Right renal cortex interstitium (tissue), 3 donors: ENCODE measurements at places on chromosomes 7 and 10. TPM values are rescaled to one million over a fixed set of nuclear protein-coding genes. Genes with fewer than 3 reads are reported as not detected.

GRCh38 chr10:57785546-57785945 is 482.1 kb downstream of the IPMK start:
- no peak for DNase-seq

- no peak for DNase-seq
These were observed 1.4 kb downstream of the CLEC5A start for GRCh38 chr7:141945356-141945755.

DNA sequence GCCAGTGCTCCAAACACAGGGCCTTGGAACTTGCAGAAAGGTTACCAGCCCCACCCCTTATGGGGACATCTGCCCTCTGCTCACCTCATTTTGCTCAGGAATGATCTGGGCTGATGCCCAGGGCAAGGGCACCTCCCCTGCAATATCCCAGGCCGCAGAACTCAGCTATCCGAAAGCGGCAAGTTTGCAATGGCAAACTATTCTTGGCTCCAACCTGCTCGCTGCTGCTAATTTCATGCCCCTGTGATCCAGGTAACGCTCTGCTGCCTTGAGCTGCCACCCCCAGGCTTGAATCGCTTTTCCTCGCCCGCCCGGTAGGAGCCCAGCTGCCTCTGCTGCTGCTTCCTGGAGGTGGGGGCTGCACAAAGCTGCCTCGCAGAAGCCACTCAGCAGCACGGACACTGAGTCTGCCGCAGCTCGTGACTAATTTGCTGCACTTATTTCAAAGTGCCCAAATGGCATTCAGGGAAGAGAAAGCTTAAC is 18.2 kb downstream of the SLC29A3 start:
- no peak for DNase-seq

DNA sequence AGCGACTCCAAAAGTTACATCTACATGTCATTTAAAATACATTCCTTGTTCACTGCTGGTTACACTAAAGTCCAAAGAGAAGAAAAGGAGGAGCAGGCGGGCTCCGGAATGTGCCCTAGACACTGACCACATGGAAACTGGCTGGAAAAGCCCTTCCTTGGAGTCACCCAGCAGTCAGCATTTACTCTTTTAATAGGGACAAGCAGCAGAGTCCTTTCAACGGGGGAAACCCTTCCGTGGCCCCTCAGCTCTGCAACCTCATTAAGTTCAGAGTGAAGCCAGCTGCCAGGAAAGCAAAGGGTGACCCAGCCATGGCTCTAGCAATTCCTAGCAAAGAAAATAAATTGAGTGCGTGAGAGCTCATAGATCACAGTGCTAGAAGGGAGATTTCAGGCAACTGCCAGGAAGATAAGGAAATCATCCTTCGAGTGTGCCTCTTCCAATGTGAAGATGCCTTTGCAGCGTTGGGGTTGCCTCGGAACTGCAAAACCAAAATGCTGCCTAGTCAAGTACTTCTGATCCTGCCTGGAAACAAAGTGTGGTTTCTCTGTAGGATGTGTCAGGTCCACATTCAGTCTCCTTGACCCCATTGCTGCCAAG is 101.6 kb downstream of the SORBS1 start:
- DNase-seq: no peak

PARG gene
- 34.6 TPM for polyA plus RNA-seq

DNA sequence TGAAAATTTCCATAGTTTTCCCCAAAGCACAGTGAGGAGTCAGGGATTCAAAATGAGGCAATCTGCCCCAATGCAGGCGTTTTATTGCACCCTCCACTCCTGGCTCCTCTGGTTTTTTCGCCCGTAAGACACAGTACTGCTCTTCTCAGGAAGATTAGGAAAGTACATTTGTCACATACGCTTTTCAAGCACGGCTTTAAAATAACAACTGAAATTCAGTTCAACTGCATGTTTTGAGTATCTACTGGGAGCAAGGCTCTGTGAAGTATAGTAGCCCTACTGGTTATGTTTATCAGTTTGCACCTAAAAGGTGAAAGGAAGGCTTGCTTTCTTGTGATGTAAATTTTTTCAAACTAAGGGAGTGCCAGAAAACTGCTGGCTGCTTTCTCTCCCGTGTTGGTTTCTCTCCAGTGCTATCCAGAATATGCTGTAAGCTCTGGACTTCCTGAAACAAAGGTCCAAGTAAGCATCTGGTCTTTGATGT is 1.9 kb upstream of the SGMS1 start:
- DNase-seq: no peak

DNA sequence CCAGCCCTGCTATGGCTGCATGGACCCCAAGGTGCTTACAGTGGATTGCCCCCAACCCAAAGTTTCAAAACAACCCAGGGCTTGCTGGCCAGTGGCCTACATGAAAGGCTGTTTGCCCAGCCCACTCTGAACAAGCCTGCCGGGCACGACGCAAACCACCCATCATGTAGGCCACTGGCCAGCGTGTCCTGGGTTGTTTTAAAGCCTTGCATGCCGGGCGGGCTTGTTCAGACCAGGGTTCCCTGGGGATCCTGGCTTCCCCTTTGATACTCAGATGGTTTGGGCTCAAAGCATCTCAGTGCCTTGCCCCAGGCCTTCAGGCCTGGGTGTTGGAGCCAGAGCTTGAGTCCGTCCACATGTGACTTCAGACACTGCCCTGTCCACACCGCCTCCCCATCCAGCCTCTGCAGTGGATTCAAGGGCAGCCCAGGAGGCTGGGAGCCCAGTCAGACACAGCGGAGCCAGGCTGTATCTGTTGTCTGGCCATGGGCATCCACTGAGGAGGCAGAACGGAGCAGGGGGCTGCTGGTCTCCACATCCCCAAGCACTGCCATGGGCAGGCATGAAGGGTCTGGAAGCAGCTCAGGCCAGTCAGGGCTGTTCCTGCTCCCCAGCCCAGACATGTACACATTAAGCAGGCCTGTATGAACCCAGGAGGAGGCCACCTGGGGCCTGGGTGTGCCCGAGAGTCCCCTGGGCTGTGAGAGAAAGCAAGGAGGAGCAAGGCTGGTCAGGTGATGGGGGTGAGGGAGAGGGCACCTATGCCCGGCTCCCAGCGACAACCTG is 4.0 kb upstream of the ADIRF start:
- DNase-seq: no peak

DNA sequence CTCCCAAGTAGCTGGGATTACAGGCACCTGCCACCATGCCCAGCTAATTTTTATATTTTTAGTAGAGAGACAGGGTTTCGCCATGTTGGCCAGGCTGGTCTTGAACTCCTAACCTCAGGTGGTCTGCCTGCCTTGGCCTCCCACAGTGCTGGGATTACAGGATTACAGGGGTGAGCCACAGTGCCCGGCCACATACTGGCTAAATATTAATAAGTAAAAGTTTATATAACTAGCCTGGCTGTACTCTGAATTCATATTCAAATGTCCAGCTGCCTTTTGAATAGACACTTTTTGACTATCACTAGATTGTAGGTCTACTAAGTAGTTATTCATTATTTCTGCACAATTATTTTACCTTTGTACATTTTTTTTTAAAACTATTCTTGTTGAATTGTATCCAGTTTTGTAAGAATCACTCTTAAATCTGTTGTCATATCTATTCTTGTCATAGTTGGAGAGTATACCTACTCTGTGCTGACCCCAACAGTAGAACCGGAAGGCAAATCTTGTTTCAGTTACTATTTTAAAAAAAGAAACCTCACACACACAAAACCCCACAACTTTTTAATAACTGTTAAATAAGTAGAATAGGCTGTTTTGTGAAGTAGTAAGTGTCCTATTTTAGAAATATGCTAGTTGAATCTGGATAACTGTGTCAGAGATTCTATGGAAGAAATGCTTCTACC is 29.6 kb downstream of the MINPP1 start:
- DNase-seq: no peak

DNA sequence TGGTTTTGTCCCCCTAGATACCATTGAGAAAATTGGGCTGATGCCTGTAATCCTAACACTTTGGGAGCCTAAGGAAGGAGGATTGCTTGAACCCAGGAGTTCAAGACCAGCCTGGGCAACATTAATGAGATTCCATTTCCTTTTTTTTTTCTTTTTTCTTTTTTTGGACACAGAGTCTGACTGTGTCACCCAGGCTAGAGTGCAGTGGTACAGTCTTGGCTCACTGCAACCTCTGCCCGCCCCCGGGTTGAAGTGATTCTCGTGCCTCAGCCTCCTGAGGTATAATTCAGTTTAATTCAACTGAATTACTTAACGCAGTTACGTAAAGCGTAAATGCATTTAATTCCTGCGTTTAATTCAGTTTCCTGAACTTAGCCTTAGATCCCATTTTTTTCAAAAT is 13.3 kb downstream of the CCAR1 start:
- DNase-seq: no peak

DNA sequence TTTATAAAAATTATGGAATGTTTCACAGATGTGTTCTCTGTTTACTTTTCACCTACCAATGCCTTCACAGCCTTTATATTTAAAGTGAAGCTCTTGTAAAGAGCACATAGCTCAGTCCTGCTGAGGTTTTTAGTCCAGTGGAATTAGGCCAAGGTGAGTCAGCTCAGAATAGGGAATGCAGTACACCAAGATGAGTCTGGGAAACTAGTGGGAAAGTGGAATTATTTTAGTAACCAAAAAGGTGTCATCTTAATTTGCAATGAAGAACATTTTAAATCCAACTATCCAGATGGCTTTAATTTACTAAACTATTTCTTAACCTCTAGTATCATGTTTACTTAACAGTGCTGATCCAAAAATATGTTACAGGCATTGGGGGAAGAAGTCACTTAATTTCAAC is 236.3 kb upstream of the CTBP2 start:
- DNase-seq: no peak

IKZF1 gene
- 1.8 TPM for polyA plus RNA-seq

PIP gene
- not detected for polyA plus RNA-seq

MLXIPL gene
- polyA plus RNA-seq: 3.4 TPM

COL26A1 gene
- polyA plus RNA-seq: 22.8 TPM

SFTPA2 gene
- polyA plus RNA-seq: not detected

DNA sequence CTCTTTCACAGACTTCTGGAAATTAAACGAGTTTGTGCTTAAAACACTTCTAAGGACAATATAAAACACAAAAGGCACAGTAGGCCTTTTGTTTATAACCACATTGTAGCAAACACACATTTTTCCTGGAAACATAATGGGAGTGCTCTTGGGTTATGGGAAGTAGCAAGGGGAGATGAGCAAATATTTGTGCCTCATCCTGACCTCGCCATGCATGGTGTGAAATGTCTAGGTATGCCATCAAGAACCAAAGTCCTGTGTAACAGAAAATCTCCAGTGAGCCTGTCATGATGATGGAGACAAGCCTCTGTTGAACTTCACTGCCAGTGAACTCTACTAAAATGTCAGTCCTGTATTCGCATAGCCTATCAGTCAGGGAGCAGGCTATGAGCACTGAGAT is 1029.6 kb downstream of the LRMDA start:
- no peak for DNase-seq
